ENCODE measurements at places on chromosomes 2 and 18.

- DNase-seq: no peak
These were observed 43.7 kb upstream of the HS6ST1 start for GRCh38 chr2:128362176-128362888.

GRCh38 chr2:8219096-8219495, 462.8 kb upstream of the ID2 start:
- DNase-seq: no peak

GRCh38 chr2:146147448-146148012, 1627.6 kb upstream of the ZEB2 start:
- DNase-seq: no peak

DNA sequence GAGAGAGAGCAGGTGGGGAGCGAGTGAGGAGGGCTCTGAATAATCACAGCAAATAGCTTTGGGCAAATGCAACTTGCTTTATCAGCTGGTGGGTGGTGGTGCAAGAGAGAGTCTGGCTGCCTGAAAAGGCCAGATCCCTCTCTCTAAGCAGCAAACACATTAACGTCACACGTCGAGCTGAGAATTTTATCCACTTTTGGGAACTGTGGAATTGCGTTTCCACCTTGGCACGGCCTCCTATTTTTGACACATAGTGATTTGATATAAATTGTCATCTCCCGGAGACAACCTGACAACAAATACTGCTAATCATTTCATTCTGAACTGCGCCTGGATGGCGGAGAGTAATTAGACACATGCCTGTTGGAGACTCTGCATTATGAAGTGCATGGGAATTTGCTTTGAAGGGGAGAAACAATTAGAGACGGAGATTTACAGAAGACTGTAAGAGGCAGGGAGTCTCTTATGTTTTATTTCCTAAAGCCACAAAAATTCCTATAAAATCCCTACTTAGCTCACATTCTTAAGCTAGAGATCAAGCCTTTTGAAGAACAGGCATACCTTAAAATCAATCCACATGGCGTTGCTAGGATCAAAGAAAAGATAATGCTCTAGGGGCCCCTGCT, 634.1 kb downstream of the TDRD15 start:
- no peak for DNase-seq

DNA sequence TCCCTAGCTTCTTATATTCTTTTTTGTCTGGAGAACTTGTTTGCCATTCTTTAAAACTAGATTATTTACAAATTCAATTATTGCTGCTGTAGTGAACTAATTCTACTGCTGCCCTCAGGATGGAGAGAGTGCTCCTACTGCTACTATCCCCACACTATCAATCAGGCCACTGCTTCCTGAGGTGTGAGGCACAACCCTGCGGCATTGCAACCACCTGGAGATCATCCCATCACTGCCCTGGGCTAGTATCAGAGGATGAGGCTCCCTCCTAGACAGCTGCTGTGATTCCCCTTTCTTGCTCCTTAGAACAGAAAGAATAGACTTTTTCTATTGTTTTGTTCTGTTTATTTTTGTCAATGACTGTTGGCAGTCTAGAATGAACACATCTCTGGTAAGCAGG, 146.6 kb downstream of the CDH19 start:
- no peak for DNase-seq

DNA sequence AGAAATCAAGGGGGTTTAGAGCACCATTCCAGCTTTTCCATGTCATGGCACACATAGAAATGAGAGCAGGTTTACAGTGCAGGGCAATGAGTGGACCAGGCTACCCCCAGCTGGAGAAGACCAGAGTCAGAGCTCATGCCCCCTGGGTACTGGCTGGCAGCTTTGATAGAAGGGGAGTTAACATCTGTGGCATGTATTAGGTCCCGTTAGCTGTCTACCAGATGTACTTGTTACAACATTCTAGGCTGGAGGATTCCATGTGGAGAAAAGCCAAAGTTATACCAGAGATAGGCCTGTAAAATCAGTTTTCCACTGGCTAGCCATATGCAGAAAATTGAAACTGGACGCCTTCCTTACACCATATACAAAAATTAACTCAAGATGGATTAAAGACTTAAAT, 109.2 kb downstream of the CCDC85A start:
- no peak for DNase-seq

DNA sequence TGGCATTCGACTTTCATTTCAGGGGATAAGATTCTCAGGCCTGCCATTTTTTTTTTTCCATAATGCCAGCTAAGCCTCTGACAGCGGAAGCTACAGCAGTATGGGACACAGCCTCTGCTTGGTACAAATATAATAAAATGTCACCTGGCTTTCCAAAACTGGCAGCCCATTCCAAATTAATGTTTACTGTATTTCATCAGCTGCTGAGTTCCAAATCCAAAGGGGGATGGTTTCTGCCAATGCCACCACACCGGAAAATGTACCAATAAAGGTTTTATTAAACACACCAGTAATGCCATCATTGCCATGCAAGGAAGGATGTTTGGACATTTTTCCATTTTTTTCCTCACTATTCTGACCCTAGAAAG, 275.8 kb upstream of the CCDC68 start:
- DNase-seq: no peak

DNA sequence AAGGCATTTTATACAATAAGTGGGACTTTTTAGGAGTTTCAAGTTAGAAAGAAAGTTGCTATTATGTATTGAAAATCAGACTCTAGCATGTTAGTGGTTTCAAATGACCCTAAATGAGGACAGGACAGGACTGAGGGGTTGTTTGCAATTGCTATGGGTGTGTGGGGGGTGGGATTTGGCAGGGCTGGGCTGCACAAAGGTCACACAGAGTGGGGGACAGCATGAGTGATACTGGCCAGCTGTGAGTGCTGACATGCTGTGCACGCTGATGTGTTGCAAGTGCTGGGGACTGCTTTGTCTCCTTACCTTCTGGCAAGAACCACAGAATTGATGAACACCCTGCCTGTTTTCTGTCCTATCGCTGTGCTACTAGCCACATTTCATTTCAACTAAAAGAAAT, 29.8 kb downstream of the RNMT start:
- no peak for DNase-seq

DNA sequence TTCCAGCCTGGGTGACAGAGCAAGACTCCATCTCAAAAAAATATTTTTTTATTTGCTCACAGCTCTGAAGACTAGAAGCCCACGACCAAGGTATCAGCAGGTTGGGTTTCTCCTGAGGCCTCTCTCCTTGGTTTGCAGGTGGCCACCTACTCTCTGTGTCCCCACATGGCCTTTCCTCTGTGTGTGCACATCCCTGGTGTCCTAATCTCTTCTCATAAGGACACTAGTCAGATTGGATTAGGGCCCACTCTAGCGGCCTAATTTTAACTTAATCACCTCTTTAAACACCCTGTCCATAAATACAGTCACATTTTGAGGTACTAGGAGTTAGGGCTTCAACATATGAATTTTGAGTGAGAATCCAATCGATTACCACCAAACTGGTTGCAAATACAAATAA, 2.0 kb upstream of the RAB3GAP1 start:
- no peak for DNase-seq

GRCh38 chr18:36307513-36307912, 10.0 kb downstream of the FHOD3 start:
- no peak for DNase-seq

DNA sequence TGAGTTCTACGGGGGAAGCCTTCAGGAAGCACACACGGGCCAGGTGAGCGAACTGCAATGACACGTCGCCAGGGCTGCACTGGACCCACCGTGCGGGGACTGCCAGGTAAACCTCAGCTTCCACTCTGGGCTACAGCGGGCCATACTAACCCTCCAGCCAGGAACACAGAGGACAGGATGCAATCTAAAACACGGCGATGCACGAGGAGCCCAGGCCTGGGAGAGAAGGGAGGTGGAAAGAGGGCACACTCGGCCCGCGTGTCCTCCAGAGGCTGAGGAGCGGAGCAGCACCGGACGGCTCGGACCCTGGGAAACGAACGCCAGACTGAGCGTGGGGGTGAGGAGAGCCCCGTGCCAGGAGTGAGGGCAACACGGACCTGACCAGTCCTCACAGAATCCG, 69.3 kb downstream of the HDAC4 start:
- DNase-seq: no peak

DNA sequence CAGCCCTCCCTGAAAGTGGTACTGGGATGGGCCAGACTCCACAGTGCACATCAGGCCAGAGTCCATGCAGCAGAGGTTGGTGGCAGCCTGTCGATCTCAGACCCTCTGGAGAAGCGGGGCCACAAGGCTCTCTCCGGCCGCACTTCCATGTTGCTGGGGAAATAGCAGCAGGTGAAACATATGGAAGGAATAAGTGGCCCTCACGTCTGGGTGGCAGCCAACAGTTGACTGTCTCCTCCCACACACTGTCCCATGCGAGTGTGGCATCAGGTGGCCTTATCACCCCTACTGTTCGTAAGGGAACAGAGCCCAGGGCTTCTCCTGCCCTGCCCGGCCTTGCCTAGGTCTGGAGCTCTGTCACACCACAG, 58.1 kb upstream of the FOSL2 start:
- no peak for DNase-seq

GRCh38 chr2:10478298-10478625, 30.1 kb upstream of the ODC1 start:
- no peak for DNase-seq

GRCh38 chr2:218893349-218894150, 12.9 kb downstream of the WNT10A start:
- no peak for DNase-seq

DNA sequence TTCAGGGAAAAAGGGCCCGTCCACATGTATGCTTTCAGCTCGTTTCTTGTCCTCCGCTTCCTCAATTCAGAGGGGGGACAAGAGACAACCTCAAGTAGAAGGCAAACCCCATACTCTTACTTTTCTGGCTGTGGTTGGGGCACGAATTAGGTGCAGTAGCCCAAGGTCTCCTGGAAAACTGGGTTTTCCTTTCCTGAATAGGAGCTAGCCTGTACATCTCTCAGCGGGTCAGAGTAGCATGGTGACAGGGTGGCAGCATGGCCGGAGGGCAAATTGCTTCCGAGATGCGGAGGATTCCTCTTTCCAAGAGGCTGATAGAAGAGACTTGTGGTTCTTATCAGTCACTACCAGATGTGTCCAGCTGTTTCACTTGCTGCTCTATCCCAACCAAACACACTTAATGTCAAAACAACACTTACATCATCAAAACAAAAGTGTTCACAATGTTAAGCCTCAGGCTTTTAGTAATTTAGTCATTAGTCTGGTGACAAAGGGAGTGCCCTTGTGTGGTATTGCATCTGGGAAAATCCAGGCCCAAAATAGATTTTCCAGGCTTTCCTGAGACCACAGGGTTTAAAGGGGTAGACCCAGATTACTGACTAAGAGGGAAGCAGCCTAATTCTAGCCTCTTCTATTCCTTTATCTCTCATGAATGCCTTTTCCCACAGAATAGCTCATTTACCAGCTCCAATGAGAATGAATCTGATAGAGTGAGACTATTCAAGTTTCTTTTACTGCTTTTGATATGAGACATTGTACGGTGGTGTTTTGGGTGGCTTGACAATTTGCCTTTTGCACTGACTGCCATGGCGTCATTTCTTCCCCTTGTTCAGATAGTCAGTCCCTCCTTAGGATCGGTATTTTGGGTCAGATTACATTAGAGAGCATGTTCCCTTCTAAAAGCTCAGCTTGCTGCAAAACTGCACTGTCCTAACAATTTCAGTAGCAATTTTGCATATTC, 162.0 kb downstream of the LTBP1 start:
- no peak for DNase-seq

DNA sequence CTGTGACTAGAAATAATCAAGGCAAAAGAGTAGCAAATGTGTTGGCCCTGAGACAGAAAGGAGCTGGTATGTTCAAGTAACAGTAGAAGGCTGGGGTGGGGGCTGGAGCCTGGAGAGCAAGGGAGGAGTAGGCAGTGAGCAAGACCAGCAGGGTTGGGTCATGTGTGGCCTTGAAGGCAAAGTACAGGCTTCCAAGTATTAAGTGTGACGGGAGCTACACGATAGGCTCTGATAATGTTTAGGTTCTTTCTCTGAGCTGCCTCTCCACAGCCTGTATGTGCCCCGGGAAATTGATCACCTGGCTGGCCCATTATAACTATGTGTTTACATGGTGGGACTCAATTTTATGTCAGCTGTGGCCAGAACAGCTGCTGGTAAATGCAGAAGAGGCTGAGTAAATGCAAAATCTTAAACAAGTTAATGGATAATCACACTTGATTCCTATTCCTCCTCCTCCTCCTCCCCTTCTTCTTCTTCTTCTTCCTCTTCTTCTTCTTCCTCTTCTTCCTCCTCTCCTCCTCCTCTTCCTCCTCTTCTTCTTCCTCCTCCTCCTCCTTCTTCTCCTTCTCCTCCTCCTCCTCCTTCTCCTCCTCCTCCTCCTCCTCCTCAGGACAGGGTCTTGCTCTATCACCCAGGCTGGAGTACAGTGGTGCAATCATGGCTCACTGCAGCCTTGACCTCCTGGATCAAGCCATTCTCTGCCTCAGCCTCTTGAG, 9.3 kb downstream of the IL1F10 start:
- DNase-seq: no peak

DNA sequence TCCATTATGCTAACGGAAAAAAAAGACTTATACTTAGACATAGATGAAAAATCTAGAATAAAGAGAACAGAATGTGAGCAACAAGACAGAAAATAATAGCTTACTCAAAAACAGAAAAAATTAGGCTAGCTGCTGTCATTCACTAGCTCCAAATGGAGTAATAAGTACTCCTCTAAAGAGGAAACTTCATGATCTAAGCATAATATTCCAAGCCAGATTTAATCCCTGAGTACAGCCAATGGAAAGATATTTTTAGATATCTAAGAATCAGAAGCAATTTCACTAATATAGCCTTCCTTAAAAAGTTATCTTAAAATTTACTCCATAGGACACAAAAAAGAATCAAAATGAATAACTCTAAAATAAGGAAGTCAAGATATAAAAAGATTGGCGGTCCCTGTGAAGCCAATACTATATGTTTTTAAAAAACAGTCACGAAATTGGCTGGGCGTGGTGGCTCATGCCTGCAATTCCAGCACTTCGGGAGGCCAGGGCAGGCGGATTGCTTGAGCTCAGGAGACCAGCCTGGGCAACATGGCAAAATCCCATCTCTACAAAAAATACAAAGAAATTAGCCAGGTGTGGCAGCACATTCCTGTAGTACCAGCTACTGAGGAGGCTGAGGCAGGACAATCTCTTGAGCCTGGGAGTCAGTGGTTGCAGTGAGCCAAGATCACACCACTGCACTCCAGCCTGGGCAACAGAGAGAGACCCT, 123.2 kb upstream of the BCL2L11 start:
- DNase-seq: no peak

- no peak for DNase-seq
These were observed 16.4 kb upstream of the KIAA2012 start for GRCh38 chr2:202056611-202057010.

- no peak for DNase-seq
These were observed 239.9 kb upstream of the ID2 start for GRCh38 chr2:8441986-8442385.

Data from substantia nigra (tissue), 51 donors.